Hepatocyte (in vitro differentiated cells): ENCODE measurements at places on chromosomes 11 and 22. TPM values are rescaled to one million over a fixed set of nuclear protein-coding genes. Genes with fewer than 3 reads are reported as not detected.

DNA sequence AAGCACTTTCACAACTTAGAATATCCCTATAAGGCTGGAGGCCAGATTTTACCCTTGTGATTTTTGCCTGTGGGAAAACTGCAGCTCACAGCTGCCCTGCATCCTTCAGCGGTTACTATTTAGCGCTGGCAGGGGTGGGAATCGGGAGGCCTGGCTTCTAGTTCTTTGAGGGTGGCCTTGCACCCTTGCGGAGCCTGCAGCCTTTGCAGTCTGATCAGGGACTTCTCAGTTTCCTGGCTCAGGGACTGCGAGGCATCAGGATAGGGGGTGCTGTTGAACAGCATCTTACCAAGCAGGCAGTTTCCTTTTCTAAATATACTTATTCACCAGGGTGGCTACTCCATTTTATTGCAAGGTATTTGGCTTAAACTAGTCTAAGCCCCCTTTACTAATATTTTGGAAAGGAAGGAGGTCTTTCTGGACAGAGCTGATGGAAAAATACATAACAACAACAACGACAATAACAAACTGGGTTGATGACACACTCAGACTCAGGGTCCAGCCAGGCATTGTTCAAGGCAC lies 2.9 kb upstream of the APOA1 start:
- no peaks in the 10 kb centered on the region for H3K27me3 ChIP-seq
- H3K36me3 ChIP-seq = no peaks in the 10 kb centered on the region
- peaks cover 32% of the 10 kb centered on the region for H3K4me1 ChIP-seq
- no peak overlapping the region for H3K4me3 ChIP-seq

DNA sequence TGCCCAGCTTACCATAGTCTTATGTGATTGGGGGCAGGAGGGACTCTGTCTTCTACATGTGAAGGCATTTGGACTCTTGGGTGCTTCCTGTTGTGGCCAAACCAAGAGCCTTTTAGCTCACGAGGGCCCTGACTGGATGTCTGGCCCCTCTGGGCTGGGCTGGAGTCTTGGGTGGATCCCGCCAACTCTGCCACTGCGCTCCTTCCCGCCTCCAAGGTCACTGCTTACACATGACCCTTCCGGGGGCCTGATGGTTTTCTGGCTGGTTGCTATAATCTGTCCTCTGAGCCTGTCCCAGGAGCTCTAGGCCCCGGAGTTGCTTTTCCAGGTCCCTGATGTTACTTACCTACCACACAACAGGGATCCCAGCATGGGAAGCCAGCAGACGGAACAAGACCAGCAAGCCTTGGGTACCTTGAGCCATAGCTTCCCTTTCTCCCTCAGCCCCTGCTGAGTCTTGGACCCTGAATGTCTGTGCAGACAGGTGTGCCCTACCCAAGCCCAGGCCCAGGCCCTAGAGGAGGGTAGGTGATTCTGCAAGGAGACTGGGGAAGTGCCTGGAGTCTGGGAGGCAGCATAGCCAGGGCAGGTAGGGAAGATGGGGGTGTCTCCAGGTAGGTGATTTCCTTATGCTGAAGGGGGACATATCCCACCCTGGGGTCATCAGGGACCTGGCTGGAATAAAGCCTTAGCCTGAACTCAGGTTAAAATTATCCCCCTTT lies 100.3 kb downstream of the TSPAN18 start:
- H3K4me1 ChIP-seq = peaks cover 8% of the 10 kb centered on the region
- no peaks in the 10 kb centered on the region for H3K27me3 ChIP-seq
- no peak overlapping the region for H3K4me3 ChIP-seq

GRCh38 chr11:78841456-78842060 lies 266.9 kb upstream of the NARS2 start:
- H3K27ac ChIP-seq = peak overlapping the region; percentile 84
- no peaks in the 10 kb centered on the region for H3K27me3 ChIP-seq
- peaks cover 10% of the 10 kb centered on the region for H3K4me1 ChIP-seq
- DNase-seq = peak; percentile 22
- H3K36me3 ChIP-seq = no peaks in the 10 kb centered on the region

- no peak overlapping the region for H3K4me3 ChIP-seq
- H3K27me3 ChIP-seq = peaks cover 17% of the 10 kb centered on the region
- no peaks in the 10 kb centered on the region for H3K36me3 ChIP-seq
- DNase-seq = no peak
- peaks cover 8% of the 10 kb centered on the region for H3K4me1 ChIP-seq
Observed at GRCh38 chr11:4496557-4497248, 14.3 kb downstream of the OR52K1 start.

- DNase-seq = peak; percentile 88
- no peaks in the 10 kb centered on the region for H3K36me3 ChIP-seq
- peaks cover 77% of the 10 kb centered on the region for H3K4me1 ChIP-seq
- H3K27me3 ChIP-seq = no peaks in the 10 kb centered on the region
Observed at GRCh38 chr22:49951000-49951677, 9.4 kb upstream of the PIM3 start.

The OR51E2 gene
- 0.28 and 0.30 TPM in 2 replicates for total RNA-seq

The KRTAP5-7 gene
- total RNA-seq = 0.12 TPM in 1 of 2 replicates, not detected in the other

The FZD4 gene
- total RNA-seq = 17.6 and 18.9 TPM in 2 replicates

The ANO1 gene
- 10.5 and 12.1 TPM in 2 replicates for total RNA-seq

The CABP4 gene
- total RNA-seq = not detected in 2 replicates

The TMEM191B gene
- total RNA-seq = 0.40 and 1.5 TPM in 2 replicates
